ENCODE measurements at places on chromosomes 1 and 21.

- no peak for DNase-seq
These were observed 26.1 kb downstream of the TRPM2 start for GRCh38 chr21:44379515-44379848.

- no peak for DNase-seq
These were observed 117.1 kb upstream of the DUSP10 start for GRCh38 chr1:221858818-221859611.

DNA sequence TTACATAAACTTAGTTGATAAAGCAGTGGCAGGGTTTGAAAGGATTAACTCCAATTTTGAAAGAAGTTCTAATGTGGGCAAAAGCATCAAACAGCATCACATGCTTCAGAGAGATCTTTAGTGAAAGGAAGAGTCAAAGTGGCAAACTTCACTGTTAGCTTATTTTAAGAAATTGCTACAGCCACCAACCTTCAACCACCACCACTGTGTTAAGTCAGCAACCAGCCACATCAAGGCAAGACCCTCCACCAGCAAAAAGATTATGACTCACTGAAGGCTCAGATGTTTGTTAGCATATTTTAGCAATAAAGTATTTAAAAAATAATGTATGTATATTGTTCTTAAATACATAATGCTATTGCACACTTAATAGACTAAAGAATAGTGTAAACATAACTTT lies 21.3 kb upstream of the MAGI3 start:
- DNase-seq, result no peak

- DNase-seq, result no peak
These were observed 1.2 kb upstream of the INAVA start for GRCh38 chr1:200893411-200893901.

DNA sequence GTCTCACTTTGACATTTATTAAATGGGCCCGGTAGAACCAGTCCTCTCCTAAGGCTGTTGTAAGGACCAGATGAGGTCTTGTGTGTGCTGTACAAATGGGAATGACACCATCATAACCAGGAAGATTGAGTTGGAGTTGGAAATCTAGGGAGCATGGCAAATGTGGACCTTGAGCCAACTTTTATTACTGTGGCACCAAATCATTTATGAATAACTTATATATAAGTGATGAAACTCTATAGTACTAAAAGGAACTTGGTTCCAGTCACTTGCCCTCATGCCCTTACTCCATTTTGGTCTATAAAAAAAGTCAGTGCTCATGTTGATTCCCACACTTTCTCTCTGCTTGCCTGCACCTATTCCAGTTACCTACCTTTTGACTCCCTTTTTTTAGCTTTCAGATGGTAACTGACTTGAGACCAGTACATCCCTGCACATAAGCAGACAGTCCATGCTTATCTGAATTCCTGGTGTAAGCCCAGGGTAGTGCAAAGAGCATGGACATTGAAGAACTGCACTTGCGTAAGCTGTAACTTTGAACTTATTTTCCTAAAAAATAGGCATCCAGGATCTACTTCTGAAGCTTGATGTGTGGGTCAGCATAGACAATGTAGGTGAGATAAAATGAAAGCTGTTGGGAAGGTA lies 210.6 kb downstream of the PBX1 start:
- no peak for DNase-seq

DNA sequence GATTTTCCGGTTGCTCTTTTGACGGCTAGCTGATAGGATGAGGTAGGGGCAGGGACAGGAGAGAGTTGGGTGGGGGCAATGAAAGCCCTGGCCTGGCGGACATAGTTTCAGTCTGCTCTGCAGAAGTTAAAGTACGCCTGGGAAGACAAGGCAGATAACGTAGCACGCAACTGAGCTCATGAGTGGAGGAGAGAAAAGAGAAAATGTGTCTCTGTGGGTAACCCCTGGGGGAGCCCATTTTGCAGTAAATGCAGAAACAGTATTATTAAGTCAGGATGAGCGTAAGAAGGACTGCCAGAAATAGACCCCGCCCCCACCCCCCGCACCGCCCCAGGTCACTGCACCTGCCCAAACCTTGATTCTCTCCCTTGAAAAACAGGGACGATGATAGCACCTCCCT lies 51.7 kb upstream of the TARBP1 start:
- DNase-seq, result no peak

DNA sequence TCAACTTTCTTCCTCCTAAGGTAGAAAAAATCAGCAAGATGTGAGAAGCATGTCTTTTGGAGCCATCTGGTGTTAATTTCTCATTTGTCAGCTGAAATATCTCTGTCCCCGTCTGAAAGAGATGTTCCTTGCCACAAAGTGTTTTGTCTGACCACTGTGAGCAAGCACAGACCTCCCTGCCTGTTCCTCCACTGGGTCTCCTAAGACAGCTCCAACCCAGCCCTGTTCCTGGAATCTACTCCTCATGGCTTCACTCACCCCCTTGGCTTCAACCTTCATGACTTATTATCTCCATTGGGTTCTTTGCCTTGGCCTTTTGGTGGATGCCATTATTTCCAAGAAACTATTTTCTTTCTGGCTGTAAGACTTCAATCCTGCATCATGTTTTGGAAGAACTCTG lies 65.7 kb upstream of the CACHD1 start:
- DNase-seq, result no peak

DNA sequence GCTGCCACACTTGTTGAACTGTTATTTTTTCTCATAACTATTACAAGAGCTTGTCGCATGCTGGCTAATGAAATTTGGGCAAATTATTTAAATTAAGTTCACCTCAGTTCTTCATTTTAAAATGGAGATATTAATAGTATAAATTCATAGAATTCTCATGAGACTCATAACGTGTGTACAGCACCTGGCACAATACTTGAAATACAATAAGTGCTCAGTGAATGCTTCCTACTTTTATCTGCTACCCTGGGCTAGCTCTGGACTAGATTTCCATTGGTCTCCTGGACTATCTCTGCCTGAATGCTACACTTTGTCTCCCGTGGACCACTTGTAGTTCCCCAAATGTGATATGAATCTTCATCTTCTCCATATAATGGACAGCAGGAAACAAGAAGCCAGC lies 919 bp downstream of the SLAMF6 start:
- DNase-seq, result no peak

GRCh38 chr1:153612111-153612754 lies 704 bp downstream of the S100A16 start:
- DNase-seq, result no peak

DNA sequence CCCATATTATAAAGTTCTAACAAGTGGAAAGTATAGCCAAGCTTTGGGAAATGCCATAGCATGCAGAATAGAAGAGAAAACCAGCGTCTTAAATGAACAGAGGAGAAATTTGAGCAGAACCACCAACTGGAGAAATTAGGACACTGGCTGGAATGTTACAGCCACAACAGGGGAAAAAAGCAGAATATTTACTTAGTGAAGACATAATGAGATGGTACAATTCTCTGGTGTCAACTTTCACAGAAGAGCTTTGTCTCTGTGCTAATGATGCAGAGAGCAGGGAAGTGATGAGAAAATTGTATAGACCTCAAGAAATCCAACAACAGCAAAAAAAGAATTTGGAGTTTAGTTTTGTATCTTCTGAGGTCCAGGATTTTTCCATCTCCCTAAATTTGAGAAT lies 249.7 kb downstream of the KIF26B start:
- no peak for DNase-seq

GRCh38 chr1:94727846-94728715 lies 92.1 kb upstream of the SLC44A3 start:
- no peak for DNase-seq

- DNase-seq, result no peak
These were observed 23.5 kb upstream of the TTC34 start for GRCh38 chr1:2824999-2825398.

- peak; percentile 6 for DNase-seq
These were observed 31.9 kb downstream of the SETD4 start for GRCh38 chr21:36028127-36029069.

DNA sequence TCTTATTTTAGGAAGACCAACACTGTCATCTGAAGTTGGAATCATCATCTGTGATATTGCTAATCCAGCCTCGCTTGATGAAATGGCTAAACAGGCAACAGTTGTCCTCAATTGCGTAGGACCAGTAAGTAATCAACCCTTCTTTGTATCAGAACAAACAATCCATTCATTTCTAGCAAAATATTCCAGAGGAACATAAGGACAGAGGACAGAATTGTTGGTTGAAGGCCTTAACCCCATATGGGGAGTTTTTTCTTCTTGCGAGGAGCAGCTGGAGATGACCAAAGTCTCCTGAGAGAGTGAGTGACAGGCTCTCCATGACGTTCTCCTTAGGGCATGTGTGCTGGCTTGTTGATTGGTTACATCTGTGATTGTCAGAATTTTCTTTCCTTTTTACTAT lies 2.7 kb downstream of the SCCPDH start:
- no peak for DNase-seq

DNA sequence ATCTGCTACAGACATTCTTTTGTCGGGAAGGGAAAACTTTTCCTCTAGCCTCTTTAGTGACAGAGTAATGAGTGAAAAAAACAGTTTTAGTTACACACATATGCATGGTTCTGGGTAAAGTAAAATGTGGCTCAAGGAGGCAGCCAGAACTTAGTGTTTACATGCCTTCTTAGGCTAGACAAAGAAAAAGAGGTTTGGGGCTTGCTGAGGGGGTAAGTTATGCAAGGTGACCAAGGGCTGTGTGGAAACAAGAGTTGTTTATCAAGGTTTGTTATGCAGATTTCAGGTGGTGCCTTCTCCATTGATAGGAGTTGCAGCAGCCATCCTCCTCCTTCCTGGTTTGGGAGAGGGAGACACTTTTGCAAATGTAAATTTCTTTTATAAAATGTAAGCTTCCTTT lies 66.5 kb upstream of the RAB3GAP2 start:
- no peak for DNase-seq

DNA sequence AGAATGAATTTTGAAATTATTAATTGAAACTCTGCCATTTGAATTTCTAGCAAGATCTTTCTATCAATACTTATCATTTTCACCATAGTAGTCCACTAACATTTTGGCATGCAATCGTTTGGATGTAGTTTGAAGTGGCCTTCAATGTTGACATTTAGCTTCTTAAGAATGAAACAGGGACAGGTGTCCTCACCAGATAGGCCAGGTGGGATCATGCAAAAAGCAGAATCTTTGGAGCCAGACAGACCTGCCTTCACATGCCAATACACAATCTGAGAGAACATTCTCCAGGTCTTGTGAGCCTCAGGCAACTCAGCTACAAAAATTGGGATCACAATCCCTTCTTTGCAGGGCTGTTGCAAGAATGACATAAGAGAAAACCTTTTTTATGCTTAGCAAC lies 18.3 kb upstream of the HSPA13 start:
- DNase-seq, result no peak

DNA sequence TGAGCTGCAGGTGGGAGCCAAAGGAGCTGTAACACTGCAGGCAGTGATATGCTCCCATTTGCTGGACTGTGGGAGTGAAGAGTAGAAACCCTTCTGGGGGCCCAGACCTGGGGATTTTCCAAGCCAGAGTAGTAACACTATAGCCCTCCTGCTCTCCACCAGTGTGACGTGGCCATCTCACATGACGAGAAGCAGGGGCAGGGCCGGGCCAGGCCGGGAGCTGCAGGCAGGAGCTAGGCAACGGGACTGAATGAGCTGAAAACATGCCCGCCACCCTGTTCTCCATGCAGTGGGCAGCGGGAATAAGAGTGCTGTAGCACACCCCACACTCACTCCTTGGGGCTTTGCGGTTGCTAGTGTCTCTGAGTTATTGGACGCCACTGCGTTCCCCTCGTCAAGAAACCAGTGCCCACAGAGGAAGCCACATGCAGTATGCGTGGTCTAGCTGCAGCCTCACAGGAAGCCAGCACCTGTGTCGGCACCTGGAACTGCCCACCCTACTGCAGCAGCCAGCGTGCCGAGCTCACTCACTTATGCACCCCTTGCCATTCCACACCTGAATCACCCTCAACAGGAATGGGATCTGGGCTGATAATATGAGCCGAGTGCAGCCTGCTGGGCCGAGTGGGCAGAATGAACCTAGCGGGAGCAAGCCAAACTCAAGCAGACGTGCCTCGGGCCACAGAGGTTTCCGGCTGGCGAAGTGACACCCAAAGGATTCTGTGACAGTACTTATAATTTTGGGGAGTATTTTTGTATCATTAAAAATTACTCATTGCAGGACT lies 1389.6 kb downstream of the KCNT2 start:
- DNase-seq, result no peak

DNA sequence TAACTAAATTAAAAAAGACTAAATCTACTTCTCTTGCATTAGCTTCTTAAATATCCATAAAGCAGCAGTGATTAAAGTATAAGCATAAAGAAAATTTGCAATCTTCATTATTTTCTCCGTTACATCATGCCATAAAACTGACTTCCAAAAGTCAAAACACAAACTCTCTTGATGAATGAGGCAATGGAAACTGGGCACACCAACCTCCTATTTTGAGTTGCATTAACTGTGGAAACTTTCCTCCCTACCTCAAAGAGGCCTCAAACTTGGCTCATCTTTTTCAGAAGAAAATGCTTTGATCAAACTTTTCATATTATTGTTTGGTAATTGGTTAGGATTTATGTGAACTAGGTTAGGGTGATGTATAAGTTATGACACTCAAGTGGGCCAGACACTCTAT lies 4.1 kb upstream of the BTG3 start:
- no peak for DNase-seq

DNA sequence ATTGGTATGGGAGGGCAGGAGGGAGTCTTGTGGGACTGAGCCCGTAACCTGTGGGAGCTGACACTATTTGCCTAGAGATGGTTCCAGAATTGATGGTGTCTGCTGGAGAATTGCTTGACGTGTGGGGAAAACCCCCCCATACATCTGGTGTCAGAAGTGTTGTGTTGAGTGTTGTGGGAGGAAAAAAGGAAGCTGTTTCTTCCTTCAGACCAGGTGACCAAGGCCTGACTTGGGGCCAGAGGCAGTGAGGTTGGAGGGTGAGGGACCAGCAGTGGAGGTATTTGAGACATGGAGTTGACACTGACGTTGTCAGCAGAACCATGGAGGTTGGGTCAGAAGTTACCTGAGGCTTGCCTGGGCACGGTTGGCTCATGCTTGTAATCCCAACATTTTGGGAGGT lies 8.3 kb downstream of the SHISAL2A start:
- no peak for DNase-seq

GRCh38 chr21:46424621-46425020 lies 34.1 kb upstream of the DIP2A start:
- no peak for DNase-seq

GRCh38 chr1:33469691-33470090 lies 2.8 kb upstream of the ZSCAN20 start:
- no peak for DNase-seq

- DNase-seq, result peak; percentile 85
These were observed at the start of gene SYF2 for GRCh38 chr1:25232027-25232865. Gene SYF2 (minus strand): TSS chr1:25232502. CDS start chr1:25232467, 35 bp downstream.
